Anterior cingulate cortex (tissue), 58 donors: ENCODE measurements at places on chromosomes 1 and 21.

- DNase-seq, result no peak
Observed at GRCh38 chr1:178362747-178363146, 134.0 kb downstream of the CLEC20A start.

DNA sequence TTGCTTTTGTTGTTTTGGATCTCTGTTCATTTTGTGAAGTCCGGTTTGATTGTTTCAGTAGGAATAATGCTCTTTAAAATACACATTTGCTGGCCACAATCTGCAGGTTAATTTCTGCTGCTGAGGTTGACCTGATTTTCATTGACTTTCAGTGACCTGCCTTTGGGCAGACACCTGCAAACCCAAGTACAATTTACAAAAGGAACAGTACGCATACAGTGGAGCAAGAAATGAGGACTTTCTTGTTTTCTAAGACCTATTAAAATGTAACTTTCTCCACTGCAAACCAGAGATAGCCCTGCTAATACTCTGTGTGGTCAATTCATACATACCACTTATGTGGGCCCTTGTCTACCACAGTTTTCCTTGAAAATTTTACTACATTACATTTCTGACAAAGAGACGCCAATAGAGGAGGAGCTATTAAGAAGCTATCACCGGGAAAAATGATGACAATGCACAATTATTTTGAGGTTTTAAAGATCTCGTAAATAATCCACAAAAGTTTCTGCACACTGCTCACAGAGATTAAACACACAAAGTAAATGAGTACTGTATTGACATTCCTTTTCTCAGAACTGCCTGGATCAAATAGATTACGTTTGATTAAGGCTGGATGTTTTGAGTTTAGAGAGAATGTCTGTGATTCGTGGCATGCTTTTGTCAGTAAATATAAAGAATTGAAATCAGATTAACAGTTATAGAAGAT lies 141.9 kb downstream of the SDCCAG8 start:
- DNase-seq, result no peak

- no peak for DNase-seq
Observed at GRCh38 chr21:22885079-22885478, 1886.9 kb downstream of the NCAM2 start.

GRCh38 chr1:24457866-24458265 lies 42.3 kb downstream of the NIPAL3 start:
- DNase-seq, result no peak

GRCh38 chr1:248751142-248751541 lies 4.4 kb downstream of the LYPD8 start:
- DNase-seq, result no peak

- DNase-seq, result no peak
Observed at GRCh38 chr1:99820546-99820945, 29.6 kb upstream of the AGL start.

- DNase-seq, result no peak
Observed at GRCh38 chr1:159177272-159177907, 6.0 kb downstream of the CADM3 start.

DNA sequence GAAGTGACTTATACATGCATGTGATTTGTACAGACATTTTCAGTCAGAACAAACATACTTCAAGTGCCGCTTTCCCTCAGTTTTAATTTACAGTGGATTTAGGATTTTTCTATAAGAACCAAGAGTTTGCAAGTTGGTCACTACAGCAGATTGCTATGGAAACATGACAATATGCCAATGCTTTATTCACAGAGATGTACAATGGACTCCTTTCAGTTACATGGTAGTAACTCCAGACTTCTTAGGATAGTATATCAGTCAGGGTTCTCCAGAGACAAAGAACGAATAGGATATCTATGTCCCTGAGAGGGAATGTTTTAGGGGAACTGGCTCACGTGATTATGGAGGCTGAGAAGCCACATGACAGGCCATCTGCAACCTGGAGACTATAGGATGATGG lies 27.4 kb downstream of the IFI44 start:
- DNase-seq, result no peak

DNA sequence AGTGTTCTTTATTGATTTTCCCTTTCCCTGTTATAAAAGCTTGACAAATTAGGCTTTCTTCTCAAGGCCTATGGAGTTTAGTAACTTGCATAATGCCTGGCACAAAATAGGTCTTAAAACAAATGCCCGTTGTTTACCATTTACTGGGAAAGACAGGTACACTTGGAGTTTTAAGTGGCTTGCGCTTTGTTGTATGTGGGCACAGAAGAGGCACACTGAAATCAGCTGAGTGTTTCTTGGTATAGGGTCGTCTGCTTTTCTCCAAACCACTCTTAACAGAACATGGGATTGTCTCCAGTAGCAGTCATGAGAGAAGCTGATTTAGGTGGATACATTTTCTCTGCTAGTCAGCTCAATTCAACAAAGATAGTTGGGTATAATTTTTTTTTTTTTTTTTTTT lies 132.5 kb downstream of the SYT14 start:
- DNase-seq, result no peak

GRCh38 chr1:118928739-118929554 lies 59.2 kb downstream of the TBX15 start:
- DNase-seq, result no peak

DNA sequence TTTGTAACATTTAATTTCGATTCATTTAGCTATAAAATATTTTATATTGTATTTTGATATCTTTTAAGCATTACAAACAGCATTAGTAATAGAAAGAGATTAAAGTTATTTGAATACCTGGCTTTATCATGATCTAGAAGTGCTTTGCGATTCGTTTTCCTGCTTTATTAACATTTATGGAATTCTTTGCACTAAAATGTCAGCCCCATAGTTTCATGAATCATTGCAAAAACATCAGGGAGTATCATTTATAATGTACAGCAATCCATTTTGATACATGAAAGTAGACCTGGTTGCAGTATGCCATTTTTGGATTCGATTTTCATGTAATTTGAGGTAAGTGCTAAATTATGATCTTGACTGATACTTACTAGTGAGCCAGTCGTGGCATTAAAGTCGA lies 108.0 kb upstream of the DPYD start:
- DNase-seq, result no peak

- DNase-seq, result no peak
Observed at GRCh38 chr1:13541435-13542215, 27.8 kb upstream of the LRRC38 start.

DNA sequence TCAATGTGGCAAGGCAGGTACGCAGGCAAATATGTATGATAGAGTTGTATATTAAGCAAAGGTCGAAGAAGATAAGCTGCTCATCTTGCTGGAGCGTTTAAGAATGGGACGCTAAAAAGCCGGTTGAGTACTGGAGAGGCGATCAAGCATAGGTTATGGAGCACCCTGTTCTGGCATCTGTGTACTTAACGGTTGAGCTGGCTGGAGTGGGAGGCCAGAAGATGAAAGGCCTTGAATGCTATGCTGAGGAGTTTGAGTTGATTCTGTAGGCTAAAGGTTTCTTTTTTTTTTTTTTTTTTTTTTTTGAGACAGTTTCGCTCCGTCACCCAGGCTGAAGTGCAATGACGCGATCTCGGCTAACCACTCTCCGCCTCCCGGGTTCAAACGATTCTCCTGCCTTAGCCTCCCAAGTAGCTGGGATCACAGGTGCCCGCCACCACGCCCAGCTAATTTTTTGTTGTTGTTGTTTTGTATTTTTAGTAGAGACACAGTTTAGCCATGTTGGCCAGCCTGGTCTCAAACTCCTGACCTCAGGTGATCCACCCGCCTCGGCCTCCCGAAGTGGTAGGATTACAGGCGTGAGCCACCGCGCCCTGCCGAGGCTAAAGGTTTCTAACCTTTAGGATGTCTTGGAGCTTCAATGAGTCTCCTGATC lies 850 bp upstream of the KHDC4 start:
- no peak for DNase-seq

- no peak for DNase-seq
Observed at GRCh38 chr21:41482301-41482700, 25.7 kb downstream of the TMPRSS2 start.

GRCh38 chr1:226956942-226957713 lies 17.0 kb downstream of the COQ8A start:
- DNase-seq, result no peak

GRCh38 chr1:51615780-51616291 lies 1.1 kb upstream of the OSBPL9 start:
- no peak for DNase-seq

DNA sequence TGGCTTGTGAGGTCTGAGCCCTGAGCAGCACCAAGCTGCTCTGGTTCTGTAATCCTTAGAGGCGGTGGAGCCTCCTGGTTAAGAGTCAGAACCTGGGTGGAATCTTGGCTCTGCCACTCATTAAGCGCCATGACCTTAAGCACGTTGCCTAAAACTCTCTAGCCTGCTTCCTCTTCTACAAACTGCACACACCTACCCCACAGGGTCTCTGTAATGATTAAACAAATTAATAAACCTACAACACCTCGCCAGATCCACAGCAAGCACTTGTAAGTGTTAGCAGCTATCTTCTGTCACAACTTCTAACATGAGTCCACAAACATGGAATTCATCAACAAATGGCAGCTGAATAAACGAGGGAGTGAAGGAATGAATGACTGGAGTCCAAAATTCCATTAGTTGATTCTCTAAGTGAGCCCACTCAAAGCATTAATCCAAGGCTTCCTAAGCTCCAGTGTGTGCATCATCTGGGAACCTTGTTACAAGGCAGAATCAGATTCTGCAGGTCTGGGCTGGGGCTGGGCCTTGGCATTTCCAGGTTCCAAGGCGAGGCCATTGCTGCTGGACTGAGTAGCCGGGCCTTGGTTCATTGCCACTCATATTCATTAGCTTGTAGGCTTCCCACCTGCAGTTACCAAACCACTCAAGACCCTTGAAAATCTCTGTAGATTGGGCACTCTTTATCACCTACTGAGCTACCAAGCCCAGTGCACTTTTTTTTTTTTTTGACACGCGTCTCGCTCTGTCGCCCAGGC lies 168.6 kb downstream of the HIVEP3 start:
- no peak for DNase-seq

- no peak for DNase-seq
Observed at GRCh38 chr1:39572379-39573096, 4.1 kb downstream of the PABPC4 start.

GRCh38 chr1:228009116-228009827 lies 2.5 kb downstream of the WNT3A start:
- no peak for DNase-seq

- no peak for DNase-seq
Observed at GRCh38 chr1:211723273-211723672, 47.9 kb upstream of the NEK2 start.

GRCh38 chr21:27424601-27425000 lies 457.7 kb upstream of the ADAMTS5 start:
- no peak for DNase-seq

- DNase-seq, result no peak
Observed at GRCh38 chr1:115091572-115091971, 2.3 kb upstream of the TSPAN2 start.

GRCh38 chr1:151243683-151244216 lies 10.8 kb upstream of the PSMD4 start:
- DNase-seq, result no peak

GRCh38 chr1:178784131-178784536 lies 59.1 kb downstream of the RALGPS2 start:
- DNase-seq, result no peak

DNA sequence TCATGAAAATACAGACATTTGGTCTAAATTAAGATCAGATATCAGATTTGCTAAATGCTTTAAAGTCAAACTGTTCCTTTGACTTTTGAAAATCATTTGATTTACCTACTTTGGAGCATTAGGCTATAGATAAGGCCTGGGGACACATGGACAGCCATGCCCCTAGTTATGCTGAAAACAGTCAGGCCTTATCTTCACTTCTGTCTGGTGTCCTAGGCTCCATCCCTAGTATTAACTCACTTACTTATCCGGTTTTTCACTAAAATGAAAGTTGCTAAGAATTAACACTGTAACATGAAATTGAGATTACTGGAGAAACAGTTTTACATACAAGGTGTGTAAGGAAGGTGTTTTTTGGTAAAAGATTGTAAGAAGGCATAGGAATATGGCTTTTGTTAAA lies 4.5 kb upstream of the CATSPERE start:
- DNase-seq, result no peak

DNA sequence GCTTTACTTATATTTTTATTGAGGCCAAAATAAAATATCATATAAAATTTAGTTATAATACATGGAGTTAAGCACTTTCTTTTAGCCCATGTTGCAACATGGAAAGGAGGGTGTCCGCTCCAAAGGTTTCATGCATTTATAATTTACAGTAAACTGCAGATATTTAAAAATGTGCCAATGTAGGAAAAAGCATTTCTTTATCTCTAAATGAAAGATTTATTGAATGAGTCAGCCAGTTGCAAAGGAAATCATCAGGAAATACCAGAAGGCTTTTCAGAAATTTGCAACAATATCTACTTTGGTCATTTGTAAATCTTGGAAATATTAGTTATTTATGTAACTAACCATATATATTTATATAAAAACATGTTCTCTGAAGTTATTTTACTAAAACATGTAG lies 12.1 kb downstream of the ATP6V1G3 start:
- no peak for DNase-seq

DNA sequence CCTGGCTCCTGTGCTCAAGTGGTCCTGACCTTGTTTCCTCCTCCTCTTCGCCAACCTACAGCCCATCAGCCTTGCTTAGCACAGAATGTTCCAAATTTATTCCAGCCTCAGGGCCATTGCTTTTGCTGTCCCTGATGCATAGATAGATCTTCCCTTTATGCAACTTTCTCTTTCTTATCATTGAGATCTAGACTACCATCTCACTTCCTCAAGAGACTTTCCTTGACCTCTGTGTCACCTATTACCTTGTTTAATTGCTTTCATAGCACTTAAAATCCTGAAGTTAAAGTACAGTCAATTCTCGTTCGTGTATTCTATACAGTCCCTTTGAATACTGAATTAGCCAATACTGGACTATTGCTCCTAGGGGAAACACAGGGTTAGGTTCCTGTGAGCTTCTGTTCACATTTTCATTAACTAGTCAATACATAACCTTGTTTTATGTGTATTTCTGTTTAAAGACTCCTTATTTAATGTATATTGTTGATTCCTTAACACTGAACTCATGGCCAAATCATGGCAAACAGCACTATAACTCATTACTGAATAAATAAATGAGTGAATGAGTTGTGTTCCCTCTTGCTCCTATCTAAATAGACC lies 26.2 kb upstream of the MCOLN3 start:
- DNase-seq, result no peak

DNA sequence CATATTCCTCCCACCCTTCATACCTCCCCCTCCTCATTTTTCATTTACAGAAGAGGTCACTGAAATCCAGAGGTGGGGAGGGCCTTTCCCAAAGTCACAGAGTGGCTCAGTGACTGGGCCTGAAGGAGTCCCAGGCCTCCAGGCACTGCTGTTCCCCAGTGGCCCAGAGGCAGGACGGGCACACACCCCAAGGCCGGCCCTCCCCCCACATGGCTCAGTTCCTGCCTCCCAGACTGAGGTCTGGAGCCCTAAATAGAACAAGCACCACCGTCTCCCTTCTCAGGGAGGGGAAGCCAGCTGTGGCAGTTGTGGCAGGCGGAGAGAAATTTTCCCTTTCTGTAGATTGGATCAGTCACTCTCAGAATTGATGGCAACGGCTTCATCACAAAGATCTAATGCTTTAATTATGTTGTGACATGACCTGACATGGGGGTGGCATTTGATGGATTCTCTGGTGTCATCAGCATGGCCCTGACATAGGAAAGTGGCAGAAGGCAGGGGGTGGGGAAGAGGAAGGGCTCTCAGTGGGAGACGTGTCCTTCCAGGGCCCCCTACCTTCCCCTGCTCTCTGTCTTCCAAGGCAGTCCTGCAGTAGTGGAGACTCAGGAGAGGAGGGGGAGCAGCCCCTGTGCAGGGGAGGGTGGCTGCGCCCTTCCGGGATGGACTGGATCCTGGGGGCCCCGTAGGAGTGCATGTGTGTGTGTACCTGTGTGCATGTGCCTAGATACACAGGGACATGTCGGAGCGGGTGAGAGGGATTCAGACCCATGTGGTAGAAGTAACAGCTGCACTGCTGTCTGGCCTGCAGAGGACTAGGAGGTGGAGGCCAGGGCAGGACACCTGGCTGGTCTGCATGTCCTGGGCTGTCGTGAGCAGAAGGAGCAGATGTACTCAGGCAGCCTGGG lies 41.2 kb upstream of the FOXO6 start:
- no peak for DNase-seq
